Jurkat, Clone E6-1 (cell line): ENCODE measurements at places on chromosomes 2 and 18.

GRCh38 chr2:74548285-74548899 is 5.3 kb downstream of the LOXL3 start:
- no peak for DNase-seq

DNA sequence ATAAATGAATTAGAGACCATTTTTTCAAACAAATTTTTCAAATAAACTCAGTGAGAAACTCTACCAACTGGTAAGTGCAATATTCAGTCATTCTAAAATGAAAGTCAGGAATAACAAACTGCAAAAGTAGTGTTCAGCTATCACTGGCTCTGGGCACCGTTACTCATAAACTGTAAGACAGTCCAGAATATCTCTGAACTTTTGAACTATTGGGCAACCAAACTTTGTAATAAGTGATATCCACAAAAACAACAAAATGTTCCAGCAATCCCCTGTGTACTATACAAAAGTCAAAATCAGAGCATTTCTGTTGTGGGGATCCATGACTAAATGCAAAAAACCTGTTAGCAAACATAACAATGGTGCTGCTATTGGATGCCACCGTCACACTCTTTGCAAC is 56.3 kb downstream of the SLC25A12 start:
- DNase-seq: no peak

DNA sequence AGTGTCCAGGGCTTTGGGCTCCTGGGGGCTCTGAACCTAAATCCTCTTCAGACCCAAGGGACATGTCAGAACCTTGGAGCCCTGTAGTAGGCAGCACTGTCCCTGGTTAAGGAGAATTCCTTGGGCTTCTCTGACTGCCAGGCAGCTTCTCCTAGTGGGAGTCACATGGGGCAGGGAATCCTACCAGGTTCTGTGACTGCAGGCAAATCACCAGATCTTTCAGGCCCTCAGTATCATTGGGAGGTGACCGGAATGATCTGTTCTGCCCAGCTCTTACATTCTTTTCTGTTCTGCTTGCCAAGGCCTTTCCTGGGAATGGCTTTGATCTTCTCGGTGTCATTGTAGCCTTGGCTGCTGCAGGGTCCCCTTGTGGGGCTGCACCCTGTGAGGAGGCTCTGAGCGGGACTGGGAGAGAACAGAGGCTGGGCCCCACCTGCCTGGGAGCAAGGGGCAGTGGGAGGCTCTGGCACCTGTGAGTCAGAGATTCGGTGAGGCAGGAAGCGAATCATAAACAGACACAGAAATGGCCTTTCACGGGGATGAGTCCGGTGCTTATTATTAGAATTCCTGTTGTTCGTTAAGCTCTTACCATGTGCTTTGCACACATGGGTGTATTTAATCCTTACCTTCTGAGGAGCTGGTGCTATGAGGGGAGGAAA is 14.1 kb downstream of the CEP68 start:
- DNase-seq: no peak

DNA sequence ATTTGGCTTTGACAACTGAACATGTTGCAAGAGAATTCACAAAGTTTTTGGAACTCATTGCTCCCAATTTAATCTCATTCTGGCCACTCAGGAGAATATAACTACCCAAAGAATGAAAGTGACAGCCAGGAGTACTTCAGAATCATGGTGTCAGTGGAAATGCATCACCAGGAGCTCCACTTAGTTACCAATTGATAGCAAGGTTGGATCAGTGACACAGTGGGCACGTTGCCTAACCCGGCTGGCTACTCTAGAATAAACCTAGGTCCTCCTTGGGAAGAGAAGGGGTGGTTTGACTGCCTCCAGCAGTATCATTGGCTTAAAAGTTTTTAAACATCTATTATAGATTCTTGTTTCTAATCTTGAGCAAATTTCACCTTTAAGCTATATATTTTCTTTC is 40.0 kb upstream of the LRP1B start:
- no peak for DNase-seq

DNA sequence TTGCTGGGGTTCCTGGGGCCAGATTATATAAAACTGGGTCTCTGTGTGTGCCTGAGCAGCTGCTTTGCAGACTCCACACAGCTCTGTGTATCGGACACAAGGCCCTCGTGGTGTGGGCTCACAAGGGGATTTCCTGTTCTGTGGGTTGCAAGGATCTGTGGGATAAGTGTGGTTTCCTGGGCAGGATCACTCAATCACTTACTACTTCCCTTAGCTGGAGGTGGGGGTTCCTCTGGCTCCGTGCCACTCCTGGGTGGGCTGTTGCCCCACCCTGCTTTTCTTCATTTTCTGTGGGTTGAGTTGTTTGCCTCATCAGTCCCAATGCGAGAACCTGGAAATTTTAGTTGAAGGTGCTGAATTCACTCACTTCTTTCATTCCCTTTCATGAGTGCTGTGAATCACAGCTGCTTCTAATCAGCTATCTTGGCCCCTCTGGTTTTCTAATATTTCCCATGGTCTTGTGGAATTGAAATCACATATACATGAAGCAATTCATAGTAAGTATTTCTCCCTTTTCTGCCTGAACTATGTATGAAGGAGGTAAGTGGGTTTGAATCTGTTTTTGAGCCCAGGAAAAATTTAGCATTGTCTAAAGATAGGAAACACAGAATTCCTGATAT is 196.3 kb downstream of the DCDC2C start:
- DNase-seq: peak; percentile 20
